Muscle of arm (tissue), 14 donors: ENCODE measurements at places on chromosomes 16 and 17. TPM values are rescaled to one million over a fixed set of nuclear protein-coding genes. Genes with fewer than 3 reads are reported as not detected.

PLXDC1 gene
- 11.6 TPM for polyA plus RNA-seq

EVPLL gene
- not detected for polyA plus RNA-seq

SHISA6 gene
- polyA plus RNA-seq = not detected

HIC1 gene
- polyA plus RNA-seq = 77.6 TPM

PRAC2 gene
- not detected for polyA plus RNA-seq

YBX2 gene
- polyA plus RNA-seq = 2.8 TPM

GGT6 gene
- not detected for polyA plus RNA-seq

ACTG1 gene
- polyA plus RNA-seq = 1,014 TPM

ECI1 gene
- 43.4 TPM for polyA plus RNA-seq

ZNF598 gene
- polyA plus RNA-seq = 16.9 TPM

KRT10 gene
- polyA plus RNA-seq = 26.9 TPM

KCNH6 gene
- not detected for polyA plus RNA-seq

UBE2Z gene
- polyA plus RNA-seq = 53.0 TPM

MEIOC gene
- polyA plus RNA-seq = 2.0 TPM

TBX2 gene
- polyA plus RNA-seq = 6.2 TPM

TNFRSF17 gene
- polyA plus RNA-seq = not detected

ZDHHC7 gene
- polyA plus RNA-seq = 43.9 TPM

PRSS8 gene
- polyA plus RNA-seq = 0.16 TPM

NLGN2 gene
- polyA plus RNA-seq = 37.6 TPM

EMP2 gene
- 66.1 TPM for polyA plus RNA-seq

TP53TG3 gene
- polyA plus RNA-seq = not detected

SCGB1C2 gene
- not detected for polyA plus RNA-seq

VPS9D1 gene
- polyA plus RNA-seq = not detected

TBC1D3I gene
- not detected for polyA plus RNA-seq

FSCN2 gene
- 1.6 TPM for polyA plus RNA-seq

RAB37 gene
- polyA plus RNA-seq = 0.63 TPM

CEMP1 gene
- 3.1 TPM for polyA plus RNA-seq

CDRT15 gene
- polyA plus RNA-seq = 0.36 TPM

ACBD4 gene
- polyA plus RNA-seq = 3.9 TPM

PIGQ gene
- 17.9 TPM for polyA plus RNA-seq

ITGA3 gene
- 16.5 TPM for polyA plus RNA-seq

UMOD gene
- polyA plus RNA-seq = 0.60 TPM

ZPBP2 gene
- polyA plus RNA-seq = not detected

CSH1 gene
- 8.5 TPM for polyA plus RNA-seq

RPRML gene
- polyA plus RNA-seq = 0.58 TPM

HBA1 gene
- polyA plus RNA-seq = 13,335 TPM

TP53TG3E gene
- not detected for polyA plus RNA-seq

HNF1B gene
- 0.15 TPM for polyA plus RNA-seq

PRCD gene
- polyA plus RNA-seq = 3.8 TPM

TEKT1 gene
- polyA plus RNA-seq = not detected

MT1F gene
- polyA plus RNA-seq = 38.7 TPM

SLC16A11 gene
- 0.17 TPM for polyA plus RNA-seq

CDH5 gene
- 84.1 TPM for polyA plus RNA-seq

SLC47A1 gene
- 1.4 TPM for polyA plus RNA-seq
